ENCODE measurements at places on chromosomes 11 and 22. TPM values are rescaled to one million over a fixed set of nuclear protein-coding genes. Genes with fewer than 3 reads are reported as not detected.

Gene BAIAP2L2
- total RNA-seq, result 2.3 TPM

Gene PANX1
- total RNA-seq, result 37.5 TPM

- peaks cover 41% of the 10 kb centered on the region for H3K36me3 ChIP-seq
- no peaks in the 10 kb centered on the region for H3K27me3 ChIP-seq
- no peak overlapping the region for H3K27ac ChIP-seq
These were observed 174.7 kb upstream of the MTNR1B start for GRCh38 chr11:92794783-92795182.

DNA sequence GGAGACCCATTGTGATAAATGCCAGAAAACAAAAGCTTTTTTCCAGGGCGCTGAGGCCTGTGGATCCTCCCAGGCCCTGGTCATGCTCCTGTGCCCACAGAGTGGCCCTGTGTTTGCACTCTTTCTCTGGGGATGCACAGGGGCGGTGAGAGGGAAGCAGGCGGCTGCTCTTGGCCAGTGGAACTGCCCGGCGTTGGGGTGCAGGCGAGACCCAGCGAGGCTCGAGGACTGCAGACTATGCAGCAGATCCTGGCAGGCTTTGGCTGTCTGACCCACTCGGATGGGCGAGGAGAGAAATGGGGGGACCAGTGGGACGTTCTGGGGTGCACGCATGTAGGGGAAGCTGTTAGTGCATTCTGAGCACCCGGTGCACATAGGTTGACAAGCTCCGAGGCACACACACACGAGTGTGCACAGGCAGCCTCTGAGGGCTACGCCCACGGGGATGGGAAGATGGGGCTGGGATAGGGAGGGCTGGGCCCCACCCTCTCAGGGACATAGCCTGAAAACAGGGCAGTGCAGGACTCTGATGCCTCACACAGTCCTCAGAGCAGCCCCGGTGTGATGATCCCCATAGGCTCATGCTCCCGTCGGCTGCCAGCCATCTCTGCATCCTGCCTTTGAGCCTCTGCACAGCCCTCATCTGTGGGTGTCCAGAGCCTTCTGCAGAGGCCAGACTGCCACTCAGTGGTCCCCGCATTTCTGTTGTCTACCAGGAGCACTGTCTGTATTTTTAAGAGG, 1233.5 kb downstream of the BRD1 start:
- H3K4me3 ChIP-seq, result no peak overlapping the region
- peaks cover 17% of the 10 kb centered on the region for H3K36me3 ChIP-seq
- H3K4me1 ChIP-seq, result no peaks in the 10 kb centered on the region
- no peak overlapping the region for H3K27ac ChIP-seq
